ENCODE measurements at places on chromosomes 1 and 21. TPM values are rescaled to one million over a fixed set of nuclear protein-coding genes. Genes with fewer than 3 reads are reported as not detected.

- no peaks in the 10 kb centered on the region for H3K27me3 ChIP-seq
- no peaks in the 10 kb centered on the region for H3K36me3 ChIP-seq
- no peak overlapping the region for H3K27ac ChIP-seq
- peaks cover 6% of the 10 kb centered on the region for H3K4me1 ChIP-seq
- DNase-seq: no peak
Observed at GRCh38 chr1:43205671-43206070, 33.5 kb downstream of the CFAP57 start.

GRCh38 chr1:86924324-86924960 is 10.0 kb downstream of the HS2ST1 start:
- H3K27ac ChIP-seq: no peak overlapping the region
- no peaks in the 10 kb centered on the region for H3K27me3 ChIP-seq
- H3K4me3 ChIP-seq: no peak overlapping the region
- no peaks in the 10 kb centered on the region for H3K36me3 ChIP-seq

GRCh38 chr1:1929639-1930545 is 10.8 kb upstream of the TMEM52 start:
- H3K4me3 ChIP-seq: no peak overlapping the region
- peaks cover 5% of the 10 kb centered on the region for H3K4me1 ChIP-seq
- no peak for DNase-seq
- no peaks in the 10 kb centered on the region for H3K36me3 ChIP-seq
- no peak overlapping the region for H3K27ac ChIP-seq

DNA sequence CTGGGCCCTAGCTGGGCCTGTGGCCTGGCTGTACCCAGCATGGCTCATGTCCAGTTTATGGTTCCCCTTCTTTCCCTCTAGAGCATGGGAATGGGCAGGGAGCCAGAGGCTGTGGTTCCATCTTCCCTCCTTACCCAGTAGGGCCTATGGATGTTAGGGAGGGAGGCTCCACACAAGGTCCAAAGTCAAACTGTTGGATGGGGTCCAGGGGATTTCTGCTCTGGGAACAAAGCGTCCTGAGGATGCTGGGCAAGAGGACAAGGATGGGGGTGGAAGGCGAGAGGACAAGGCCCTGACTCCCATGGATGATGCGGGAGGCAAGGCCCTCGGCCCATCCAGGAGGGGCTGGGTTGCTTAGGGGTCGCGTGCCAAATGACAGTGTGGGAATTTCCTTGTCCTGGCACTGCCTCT is 17.3 kb downstream of the CSF1 start:
- no peak overlapping the region for H3K4me3 ChIP-seq
- no peaks in the 10 kb centered on the region for H3K27me3 ChIP-seq
- DNase-seq: peak; percentile 88
- H3K36me3 ChIP-seq: no peaks in the 10 kb centered on the region
- peak overlapping the region; percentile 86 for H3K27ac ChIP-seq
- peaks cover 41% of the 10 kb centered on the region for H3K4me1 ChIP-seq

Gene SLC9C2
- 15.9 TPM for total RNA-seq

Gene POFUT2
- total RNA-seq: 55.9 TPM

- H3K36me3 ChIP-seq: no peaks in the 10 kb centered on the region
- DNase-seq: no peak
- no peak overlapping the region for H3K27ac ChIP-seq
- H3K27me3 ChIP-seq: no peaks in the 10 kb centered on the region
- no peaks in the 10 kb centered on the region for H3K4me1 ChIP-seq
Observed at GRCh38 chr1:66613187-66613586, 79.2 kb downstream of the SGIP1 start.

Gene KISS1
- total RNA-seq: 1.8 TPM

- no peak overlapping the region for H3K27ac ChIP-seq
- H3K27me3 ChIP-seq: no peaks in the 10 kb centered on the region
- H3K4me1 ChIP-seq: peaks cover 12% of the 10 kb centered on the region
Observed at GRCh38 chr21:29084372-29084771, 10.9 kb upstream of the CCT8 start.

Gene ZNF683
- 63.9 TPM for total RNA-seq

GRCh38 chr1:94235189-94236012 is 2.0 kb downstream of the ARHGAP29 start:
- H3K36me3 ChIP-seq: no peaks in the 10 kb centered on the region
- peaks cover 8% of the 10 kb centered on the region for H3K4me1 ChIP-seq
- no peak overlapping the region for H3K27ac ChIP-seq
- DNase-seq: peak; percentile 40
- no peaks in the 10 kb centered on the region for H3K27me3 ChIP-seq
- peak overlapping the region; percentile 94 for H3K4me3 ChIP-seq

DNA sequence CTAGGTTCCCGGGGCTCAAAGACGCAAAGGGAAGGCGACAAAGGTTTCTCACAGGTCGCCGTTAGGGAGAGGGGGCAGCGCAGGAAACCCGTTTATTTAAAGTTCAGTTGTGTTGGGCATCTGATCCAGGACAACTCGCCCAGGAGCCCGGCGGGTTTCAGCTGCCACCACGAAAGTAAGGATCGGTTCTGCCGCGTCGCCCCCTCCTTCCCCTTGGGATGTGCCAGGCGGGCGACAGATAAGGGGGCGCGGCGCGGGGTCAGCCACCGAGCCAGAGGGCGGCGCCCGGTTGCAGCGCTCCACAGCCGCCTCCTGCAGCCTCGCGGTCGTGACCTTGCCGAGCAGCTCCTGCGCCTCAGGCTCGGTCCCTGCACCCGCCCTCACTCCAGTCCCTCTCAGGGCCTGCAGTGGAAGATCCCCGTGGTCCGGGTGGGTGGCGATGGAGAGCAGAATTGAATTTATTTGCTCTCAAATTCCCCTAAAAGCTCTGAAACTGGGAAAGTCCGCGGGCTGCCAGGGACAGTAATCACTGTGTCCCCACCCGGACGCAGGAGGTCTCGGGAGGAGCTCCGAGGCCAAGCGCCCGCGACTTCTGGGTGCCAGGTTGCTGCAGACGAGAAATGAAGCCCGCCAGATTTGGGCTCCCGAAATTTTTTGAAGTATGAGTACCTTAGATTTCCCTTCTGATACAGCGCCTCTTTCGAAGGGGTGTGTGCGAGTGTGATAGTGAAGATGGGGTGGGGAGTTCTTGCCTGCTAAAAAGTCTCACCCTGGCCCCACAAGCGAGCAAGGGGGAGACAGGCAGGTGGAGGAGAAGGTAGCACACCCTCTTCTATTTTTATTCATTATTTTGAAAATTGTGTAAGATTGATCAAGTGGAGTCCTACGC is 28.4 kb upstream of the NFIA start:
- DNase-seq: peak; percentile 69
- no peaks in the 10 kb centered on the region for H3K27me3 ChIP-seq
- peaks cover 46% of the 10 kb centered on the region for H3K4me1 ChIP-seq
- no peaks in the 10 kb centered on the region for H3K36me3 ChIP-seq
- H3K4me3 ChIP-seq: peak overlapping the region; percentile 37

- no peak for DNase-seq
- no peaks in the 10 kb centered on the region for H3K36me3 ChIP-seq
- no peak overlapping the region for H3K27ac ChIP-seq
- no peaks in the 10 kb centered on the region for H3K4me1 ChIP-seq
- no peaks in the 10 kb centered on the region for H3K27me3 ChIP-seq
- H3K4me3 ChIP-seq: no peak overlapping the region
Observed at GRCh38 chr1:88141499-88142074, 542.5 kb upstream of the PKN2 start.

Gene CASQ2
- 1.9 TPM for total RNA-seq

GRCh38 chr1:47386268-47386667 is 29.8 kb upstream of the FOXE3 start:
- H3K4me3 ChIP-seq: no peak overlapping the region
- no peaks in the 10 kb centered on the region for H3K27me3 ChIP-seq
- no peak overlapping the region for H3K27ac ChIP-seq
- DNase-seq: no peak

GRCh38 chr21:23308741-23309140 is 2298.5 kb downstream of the MRPL39 start:
- H3K4me3 ChIP-seq: no peak overlapping the region
- H3K36me3 ChIP-seq: no peaks in the 10 kb centered on the region
- DNase-seq: no peak
- no peak overlapping the region for H3K27ac ChIP-seq
- H3K4me1 ChIP-seq: no peaks in the 10 kb centered on the region
- no peaks in the 10 kb centered on the region for H3K27me3 ChIP-seq

- H3K27me3 ChIP-seq: no peaks in the 10 kb centered on the region
- no peaks in the 10 kb centered on the region for H3K36me3 ChIP-seq
- H3K4me1 ChIP-seq: no peaks in the 10 kb centered on the region
- DNase-seq: no peak
- H3K27ac ChIP-seq: no peak overlapping the region
- no peak overlapping the region for H3K4me3 ChIP-seq
Observed at GRCh38 chr21:38948377-38949069, 142.8 kb downstream of the ETS2 start.

DNA sequence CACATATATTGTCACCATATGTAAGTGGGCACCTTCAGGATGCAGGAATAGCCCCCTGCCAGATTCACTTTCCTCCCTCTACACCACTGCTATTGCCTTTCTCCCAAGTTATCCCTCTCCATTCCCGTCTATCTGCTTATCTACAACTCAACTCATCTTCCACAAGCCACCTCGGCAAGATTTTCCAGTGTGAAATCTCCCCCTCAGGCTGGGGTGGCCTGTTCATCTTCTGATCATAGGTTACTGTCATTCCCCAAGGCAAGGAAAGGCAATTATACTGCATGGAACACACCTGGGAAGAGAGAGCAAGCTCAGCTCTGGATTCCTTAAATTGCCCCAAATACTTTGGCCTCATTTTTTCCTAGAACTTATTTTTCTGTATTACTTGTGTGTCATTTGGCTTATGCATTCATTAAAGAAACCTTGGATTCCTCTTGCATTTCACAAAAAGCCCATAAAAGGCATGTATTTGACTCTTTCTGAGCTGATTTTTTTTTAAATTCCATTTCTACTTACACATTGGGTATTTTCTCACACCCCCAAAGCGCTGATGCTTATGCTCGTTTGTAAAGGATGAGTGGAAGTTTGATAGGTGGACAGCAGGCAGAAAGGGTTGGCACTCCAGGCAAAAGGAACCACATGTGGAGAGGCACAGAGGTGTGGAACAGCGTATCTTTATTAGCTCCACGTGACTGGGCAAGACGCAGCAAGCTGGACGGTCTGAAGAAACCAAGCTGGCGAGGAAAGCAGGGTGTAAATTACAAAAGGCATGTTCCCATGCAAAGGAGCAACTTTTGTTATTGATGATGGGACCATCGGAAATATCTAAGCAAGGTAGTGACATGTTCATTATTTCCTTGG is 169.7 kb upstream of the RAB4A start:
- no peaks in the 10 kb centered on the region for H3K36me3 ChIP-seq
- H3K27me3 ChIP-seq: no peaks in the 10 kb centered on the region
- no peak overlapping the region for H3K27ac ChIP-seq
- DNase-seq: no peak
- H3K4me3 ChIP-seq: no peak overlapping the region
- no peaks in the 10 kb centered on the region for H3K4me1 ChIP-seq

Gene OR2AK2
- total RNA-seq: 2.2 TPM

Gene TMEM52
- total RNA-seq: 74.0 TPM

Gene ATP1A4
- total RNA-seq: 13.3 TPM

Gene SLC2A5
- 74.1 TPM for total RNA-seq

Gene HORMAD1
- 56.6 TPM for total RNA-seq

Gene EFCAB14
- total RNA-seq: 77.8 TPM

DNA sequence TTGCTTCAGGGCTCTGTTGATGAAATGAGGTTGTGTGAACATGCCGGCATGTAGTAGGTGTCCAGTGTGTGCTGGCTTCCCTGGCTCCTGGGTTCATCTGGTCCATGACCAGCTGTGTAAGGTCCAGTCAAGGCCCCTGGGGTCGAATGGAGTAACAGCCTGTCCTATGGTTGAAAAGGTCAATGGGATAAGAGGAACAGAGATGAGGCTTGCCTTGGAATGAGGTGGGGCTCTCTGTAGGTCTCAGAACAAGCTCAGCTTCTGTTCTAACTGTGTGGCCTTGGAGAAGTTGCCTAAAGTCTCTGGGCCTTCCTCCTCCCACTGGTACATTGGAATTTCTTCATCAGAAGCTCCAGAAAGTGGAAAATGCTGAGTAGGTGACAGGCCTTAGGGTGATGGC is 26.6 kb downstream of the RPS6KA1 start:
- H3K36me3 ChIP-seq: no peaks in the 10 kb centered on the region
- peak overlapping the region; percentile 56 for H3K27ac ChIP-seq
- H3K4me1 ChIP-seq: peaks cover 20% of the 10 kb centered on the region
- peak; percentile 22 for DNase-seq
- no peak overlapping the region for H3K4me3 ChIP-seq

Gene CELF3
- 4.6 TPM for total RNA-seq

- peak; percentile 66 for DNase-seq
- peak overlapping the region; percentile 10 for H3K4me3 ChIP-seq
- no peak overlapping the region for H3K27ac ChIP-seq
- H3K4me1 ChIP-seq: no peaks in the 10 kb centered on the region
- H3K27me3 ChIP-seq: no peaks in the 10 kb centered on the region
Observed at GRCh38 chr21:22993822-22994574, 1995.8 kb downstream of the NCAM2 start.

GRCh38 chr1:226732856-226733291 is 6.2 kb downstream of the ITPKB start:
- H3K4me3 ChIP-seq: no peak overlapping the region
- H3K4me1 ChIP-seq: peaks cover 11% of the 10 kb centered on the region
- no peak overlapping the region for H3K27ac ChIP-seq

Gene TFF2
- total RNA-seq: not detected

Gene MSH4
- 5.5 TPM for total RNA-seq

- no peak overlapping the region for H3K4me3 ChIP-seq
- no peaks in the 10 kb centered on the region for H3K36me3 ChIP-seq
- no peaks in the 10 kb centered on the region for H3K4me1 ChIP-seq
- no peak for DNase-seq
Observed at GRCh38 chr1:70891051-70891843, 156.4 kb downstream of the PTGER3 start.

- H3K27ac ChIP-seq: no peak overlapping the region
- DNase-seq: no peak
- no peak overlapping the region for H3K4me3 ChIP-seq
- H3K4me1 ChIP-seq: no peaks in the 10 kb centered on the region
- H3K36me3 ChIP-seq: no peaks in the 10 kb centered on the region
- H3K27me3 ChIP-seq: no peaks in the 10 kb centered on the region
Observed at GRCh38 chr21:39730418-39731157, 14.4 kb upstream of the IGSF5 start.

GRCh38 chr1:185850366-185850765 is 116.2 kb downstream of the HMCN1 start:
- DNase-seq: no peak
- no peak overlapping the region for H3K4me3 ChIP-seq
- no peaks in the 10 kb centered on the region for H3K36me3 ChIP-seq
- H3K4me1 ChIP-seq: no peaks in the 10 kb centered on the region

Gene TOMM40L
- 4.7 TPM for total RNA-seq

GRCh38 chr1:8352886-8353785 is 35.2 kb downstream of the SLC45A1 start:
- peaks cover 44% of the 10 kb centered on the region for H3K4me1 ChIP-seq
- no peak overlapping the region for H3K4me3 ChIP-seq
- no peak for DNase-seq
- no peaks in the 10 kb centered on the region for H3K27me3 ChIP-seq

GRCh38 chr1:84686223-84686622 is 4.0 kb downstream of the SSX2IP start:
- H3K4me3 ChIP-seq: no peak overlapping the region
- H3K4me1 ChIP-seq: peaks cover 16% of the 10 kb centered on the region
- DNase-seq: no peak
- no peaks in the 10 kb centered on the region for H3K36me3 ChIP-seq
- no peaks in the 10 kb centered on the region for H3K27me3 ChIP-seq

Gene HSD11B1
- total RNA-seq: 17.6 TPM

Gene ERICH3
- 35.7 TPM for total RNA-seq

Gene SOX13
- 33.4 TPM for total RNA-seq

GRCh38 chr1:169594391-169594790 is 8.1 kb upstream of the F5 start:
- no peak for DNase-seq
- no peak overlapping the region for H3K4me3 ChIP-seq
- no peaks in the 10 kb centered on the region for H3K27me3 ChIP-seq
- H3K36me3 ChIP-seq: no peaks in the 10 kb centered on the region
